ENCODE measurements at places on chromosomes 1 and 21.

DNA sequence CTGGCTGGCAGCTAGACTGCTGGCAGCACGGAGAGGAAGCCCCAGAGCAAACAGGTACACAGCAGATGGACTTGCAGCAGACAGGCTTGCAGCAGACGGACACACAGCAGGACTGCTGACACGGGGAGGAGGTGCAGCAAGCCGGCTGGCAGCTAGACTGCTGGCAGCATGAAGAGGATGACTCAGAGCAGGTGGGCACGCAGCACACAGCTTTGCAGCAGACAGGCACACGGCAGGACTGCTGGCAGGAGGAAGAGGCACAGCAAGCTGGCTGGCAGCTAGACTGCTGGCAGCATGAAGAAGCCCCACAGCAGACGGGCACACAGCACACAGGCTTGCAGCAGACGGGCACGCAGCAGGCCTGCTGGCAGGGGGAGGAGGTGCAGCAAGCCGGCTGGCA is 498 bp downstream of the KRTAP10-2 start:
- no peak for DNase-seq

GRCh38 chr1:150477733-150478132 is 9.5 kb upstream of the TARS2 start:
- no peak for DNase-seq

DNA sequence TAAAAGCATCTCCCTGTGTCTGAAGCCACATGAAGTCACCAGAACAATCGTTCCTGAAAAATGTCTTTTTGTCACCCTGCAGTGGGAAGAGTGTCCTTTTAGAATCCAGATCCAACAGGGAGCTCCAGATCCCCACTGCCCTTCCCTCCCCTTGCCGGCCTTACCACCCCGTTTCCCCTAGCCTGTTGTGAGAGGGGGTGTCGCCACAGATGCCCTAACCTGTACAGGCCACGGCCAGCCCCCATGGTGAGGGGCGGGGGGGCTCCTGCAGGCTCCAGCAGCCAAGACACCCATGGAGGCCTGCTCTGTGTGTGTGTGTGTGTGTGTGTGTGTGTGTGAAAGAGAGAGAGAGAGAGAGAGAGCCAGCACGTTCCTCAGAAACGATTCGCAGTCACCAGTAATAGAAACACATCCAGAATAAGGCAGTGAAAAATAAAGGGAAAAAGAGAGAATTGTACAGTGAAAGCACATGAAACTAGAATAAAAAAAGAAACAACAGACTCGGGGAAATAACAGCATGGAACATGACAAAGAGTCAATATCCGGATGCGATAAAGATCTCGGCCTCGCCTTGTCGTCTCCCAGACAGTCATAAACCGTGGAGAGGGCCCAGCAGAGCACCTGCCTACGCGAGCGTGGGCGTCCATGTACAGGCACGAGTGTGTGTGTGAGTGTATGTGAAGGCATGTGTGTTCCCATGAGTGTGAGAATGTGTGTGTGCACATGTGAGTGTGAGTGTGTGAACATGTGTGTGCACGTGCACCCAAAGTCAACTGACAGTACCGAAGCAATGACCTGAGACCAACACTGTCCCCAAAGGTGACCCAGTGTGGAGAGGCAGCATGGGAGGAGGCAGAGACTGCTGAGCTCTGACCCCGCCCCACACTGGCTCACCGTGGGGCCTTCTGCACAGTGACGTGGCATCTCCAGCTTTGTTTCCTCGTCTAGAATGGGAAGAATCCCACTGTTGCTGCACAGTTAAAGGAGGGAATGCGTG is 303.8 kb downstream of the NPHP4 start:
- DNase-seq, result no peak

DNA sequence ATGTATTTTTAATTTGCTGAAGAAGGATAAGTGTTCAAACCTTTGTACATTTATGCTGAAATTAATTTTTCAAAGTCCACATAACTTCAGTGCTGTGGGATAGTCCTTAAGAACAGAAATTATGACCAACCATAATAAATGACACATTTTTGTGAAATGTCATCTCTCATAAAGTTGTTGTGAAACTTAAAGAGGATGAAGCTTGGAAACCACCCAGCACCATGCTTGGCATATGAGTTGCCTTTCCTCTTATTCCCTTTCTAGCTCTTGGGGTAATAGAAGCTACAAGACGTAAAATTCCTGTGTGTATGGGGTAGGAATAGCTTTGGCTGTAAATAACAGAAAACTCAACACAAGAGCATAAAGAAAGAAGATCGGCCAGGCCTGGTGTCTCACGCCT is 18.9 kb upstream of the USP24 start:
- DNase-seq, result no peak

DNA sequence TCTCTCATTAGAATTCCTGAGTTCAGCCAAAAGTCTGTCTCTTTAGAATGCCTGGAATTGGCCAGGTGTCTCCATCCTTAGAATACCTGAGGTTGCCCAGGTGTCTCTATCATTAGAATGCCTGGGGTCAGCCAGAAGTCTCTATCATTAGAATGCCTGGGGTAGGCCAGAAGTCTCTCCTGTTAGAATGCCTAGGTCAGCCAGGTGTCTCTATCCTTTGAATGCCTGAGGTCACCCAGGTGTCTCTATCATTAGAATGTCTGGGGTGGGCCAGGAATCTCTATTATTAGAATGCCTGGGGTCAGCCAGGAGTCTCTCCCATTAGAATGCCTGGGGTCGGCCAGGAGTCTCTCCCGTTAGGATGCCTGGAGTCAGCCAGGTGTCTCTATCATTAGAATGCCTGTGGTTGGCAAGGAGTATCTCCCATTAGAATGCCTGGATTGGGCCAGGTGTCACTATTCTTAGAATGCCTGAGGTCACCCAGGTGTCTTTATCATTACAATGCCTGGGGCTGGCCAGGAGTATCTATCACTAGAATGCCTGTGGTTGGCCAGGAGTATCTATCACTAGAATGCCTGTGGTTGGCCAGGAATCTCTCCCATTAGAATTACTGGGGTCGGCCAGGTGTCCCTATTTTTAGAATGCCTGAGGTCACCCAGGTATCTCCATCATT is 43.0 kb downstream of the RNF187 start:
- DNase-seq, result no peak

DNA sequence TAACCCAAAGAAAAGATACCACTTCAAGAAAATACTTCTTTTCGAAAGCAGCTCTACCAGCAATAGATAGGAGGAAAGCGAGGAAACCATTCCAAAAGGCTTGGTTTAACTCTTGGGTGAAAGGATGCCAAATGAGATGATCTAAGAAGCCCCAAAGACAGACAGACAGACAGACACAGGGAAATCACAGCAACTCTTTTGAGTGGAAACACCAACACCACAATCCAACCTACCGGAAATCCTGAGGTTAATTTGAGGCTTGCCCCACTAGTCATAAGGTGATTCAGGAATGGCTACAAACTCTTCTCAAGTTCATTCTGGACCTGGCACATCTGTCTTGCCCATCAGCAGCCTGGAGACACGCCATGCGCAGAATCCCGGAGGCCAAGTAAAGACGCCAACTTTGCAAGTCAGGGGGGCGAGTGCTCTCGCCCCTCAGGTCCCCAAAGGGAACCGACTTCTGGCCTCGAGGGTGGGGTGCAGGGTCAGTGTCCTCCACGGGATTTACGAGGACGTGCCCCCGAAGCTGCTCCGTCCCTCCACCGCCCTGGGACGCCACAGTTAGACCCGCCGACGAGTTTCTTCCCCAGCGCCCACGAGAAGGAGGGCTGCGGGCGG is 778 bp downstream of the EVI5 start:
- DNase-seq, result no peak

DNA sequence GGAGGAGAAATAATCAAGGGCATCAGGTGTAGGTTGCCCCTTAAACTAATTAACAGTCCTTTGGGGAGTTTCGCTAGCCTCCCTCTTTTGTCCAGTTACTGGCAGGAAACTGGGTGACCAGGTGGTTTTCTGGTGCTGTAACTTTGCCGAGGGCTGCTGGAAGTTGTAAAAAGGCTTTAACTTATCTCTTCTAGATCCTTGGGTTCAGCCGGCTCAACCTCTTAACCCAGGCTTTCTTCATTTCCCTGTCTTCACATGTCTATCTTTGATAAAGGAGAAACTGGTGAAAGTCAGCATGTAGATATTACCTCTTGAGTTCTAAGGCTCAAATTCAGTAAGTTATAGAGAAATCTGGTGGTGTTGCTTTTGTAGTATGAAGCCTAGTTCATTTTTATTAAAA is 289.7 kb upstream of the NRIP1 start:
- no peak for DNase-seq

GRCh38 chr1:68791800-68792199 is 294.9 kb upstream of the DEPDC1 start:
- no peak for DNase-seq

- no peak for DNase-seq
These were observed 170.5 kb downstream of the FOXD2 start for GRCh38 chr1:47608296-47608875.

DNA sequence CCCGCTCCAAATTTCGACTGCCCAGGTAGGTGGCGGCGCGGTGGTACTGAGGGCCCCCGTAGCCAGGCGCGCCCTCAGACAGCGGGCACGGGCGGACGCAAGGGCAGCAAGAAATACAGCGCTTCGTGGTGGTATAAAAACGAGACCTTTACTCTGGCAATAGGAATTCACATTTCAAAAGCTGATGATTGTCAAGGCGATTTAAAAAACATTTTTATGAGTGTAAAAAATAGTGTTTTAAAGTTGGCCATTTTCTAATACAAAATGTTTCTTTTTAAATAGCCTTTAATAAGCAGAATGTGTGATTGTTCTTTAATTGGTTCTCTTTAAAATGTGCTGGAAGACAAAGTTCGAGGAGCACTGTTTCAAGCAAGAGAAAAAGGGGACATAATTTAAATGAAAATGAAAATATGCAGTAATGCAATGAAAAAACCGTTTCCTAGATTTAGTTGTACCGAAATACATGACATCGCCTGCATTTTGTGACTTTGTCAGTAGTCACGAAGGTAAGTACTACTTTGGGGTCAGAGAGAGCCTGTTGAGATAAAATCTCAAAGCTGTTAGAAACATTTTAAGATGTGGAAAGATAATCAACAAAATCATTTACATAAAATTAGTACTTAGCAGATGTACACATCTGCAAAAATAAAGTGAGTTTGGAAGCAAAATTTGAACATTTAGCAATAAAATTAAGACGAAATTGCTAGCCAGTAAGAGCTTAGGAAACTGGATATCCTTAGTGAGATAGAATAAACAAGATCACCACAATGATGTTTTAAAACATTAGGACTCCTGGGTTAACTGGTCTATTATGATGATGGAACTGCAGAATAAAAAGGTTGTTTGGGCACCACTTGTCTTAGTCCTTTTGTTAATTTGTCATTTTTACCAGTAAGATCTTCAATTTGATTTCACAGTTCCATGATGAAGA is 1.1 kb upstream of the PSMG1 start:
- no peak for DNase-seq

- DNase-seq, result no peak
These were observed 7.2 kb upstream of the GRIK3 start for GRCh38 chr1:37041483-37041882.

DNA sequence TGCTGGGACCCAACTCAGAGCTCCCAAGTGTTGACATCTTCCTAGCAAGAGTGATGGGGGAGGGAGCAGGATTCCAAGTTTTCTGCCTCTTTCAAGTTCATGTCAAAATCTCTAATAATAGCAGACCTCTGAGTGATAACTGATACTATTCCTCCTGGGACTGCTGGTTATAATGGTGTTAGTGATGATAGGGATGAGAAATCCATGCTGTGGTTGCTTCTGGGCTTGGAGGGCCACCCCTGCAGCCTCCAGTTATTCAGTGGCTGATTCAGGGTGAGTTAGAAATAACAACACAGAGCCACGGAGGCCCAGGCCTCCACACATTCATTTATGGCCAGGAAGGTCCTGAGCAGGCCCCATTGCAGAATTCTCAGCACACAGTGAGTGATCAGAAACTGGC is 40.6 kb upstream of the ARTN start:
- DNase-seq, result no peak

DNA sequence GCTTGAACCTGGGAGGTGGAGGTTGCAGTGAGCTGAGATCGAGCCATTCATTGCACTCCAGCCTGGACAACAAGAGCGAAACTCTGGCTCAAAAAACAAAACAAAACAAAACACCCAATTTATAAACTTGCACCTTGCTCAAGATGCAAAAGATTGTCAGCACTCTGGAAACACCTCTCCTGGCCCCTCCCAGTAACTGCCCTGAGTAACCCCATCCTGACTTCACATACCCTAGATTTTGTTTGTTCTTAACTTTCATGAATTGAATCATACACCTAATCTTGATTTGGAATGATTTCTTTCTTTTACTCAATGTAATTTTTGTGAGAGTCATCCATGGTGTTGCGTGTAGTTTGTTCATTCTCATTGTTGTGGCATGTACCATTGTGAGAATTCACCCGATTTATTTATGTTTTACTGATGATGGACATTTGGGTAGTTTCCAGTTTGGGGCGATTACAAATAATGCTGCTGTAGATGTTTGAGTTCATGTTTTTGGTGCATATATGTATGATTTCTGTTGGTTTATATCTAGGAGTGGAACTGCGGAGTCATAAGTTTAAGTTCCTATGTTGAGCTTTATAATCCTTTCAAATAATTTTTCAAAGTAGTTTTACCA is 10.4 kb downstream of the NECAP2 start:
- no peak for DNase-seq

- no peak for DNase-seq
These were observed 36.3 kb downstream of the ERICH3 start for GRCh38 chr1:74637296-74637695.

- no peak for DNase-seq
These were observed 56.2 kb upstream of the MORC3 start for GRCh38 chr21:36263797-36264196.

DNA sequence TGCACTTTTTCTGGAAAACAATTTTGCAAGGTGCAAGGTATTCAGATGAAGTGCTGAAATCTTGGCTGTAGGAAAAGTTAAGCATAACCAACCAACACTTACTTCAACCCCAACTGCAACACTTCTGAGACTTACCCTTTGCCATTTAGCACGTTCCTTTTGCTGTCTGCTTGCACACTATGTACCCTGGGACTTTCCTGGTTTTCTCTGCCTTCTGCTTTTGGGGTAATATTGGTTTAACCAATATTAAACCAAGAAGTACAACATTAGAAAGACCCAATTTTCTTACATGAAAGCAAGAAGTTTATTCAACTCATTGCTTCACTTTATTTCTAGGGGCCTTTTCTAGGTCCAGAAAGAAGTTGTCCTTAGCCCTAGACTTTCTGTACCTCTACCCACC is 193.0 kb downstream of the HLX start:
- no peak for DNase-seq

GRCh38 chr1:31798433-31799195 is 17.2 kb downstream of the SPOCD1 start:
- no peak for DNase-seq

GRCh38 chr1:184635347-184635979 is 119.2 kb downstream of the EDEM3 start:
- no peak for DNase-seq

GRCh38 chr1:60423146-60423780 is 349.7 kb upstream of the C1orf87 start:
- no peak for DNase-seq

DNA sequence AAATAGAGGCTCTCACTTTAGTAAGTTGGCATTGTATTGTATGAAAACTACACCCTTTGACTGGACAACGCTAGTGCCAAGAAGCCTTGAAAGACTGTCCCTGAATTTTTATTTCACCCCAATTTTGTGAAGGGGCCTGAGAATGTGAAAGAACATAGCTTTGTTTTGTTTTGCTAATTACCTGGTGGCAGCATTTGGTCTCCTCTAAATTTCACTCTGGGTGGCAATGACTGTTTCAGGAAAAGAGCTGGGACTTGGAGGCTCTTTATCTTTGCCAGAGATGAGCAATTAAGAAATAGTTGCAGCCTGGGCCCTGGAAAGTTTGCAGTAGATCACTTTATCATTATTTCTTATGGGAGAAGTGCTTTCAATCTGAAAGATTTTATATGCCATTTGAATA is 117.6 kb downstream of the KCNK2 start:
- no peak for DNase-seq

- DNase-seq, result no peak
These were observed 8.6 kb downstream of the AVPR1B start for GRCh38 chr1:206108635-206109034.

All from stimulated activated CD4-positive, alpha-beta T cell treated with anti-CD3 and anti-CD28 coated beads, Interleukin-15, amount 100 ng/mL, for 1 hour (primary cell).